ENCODE measurements at places on chromosomes 5 and 9.

DNA sequence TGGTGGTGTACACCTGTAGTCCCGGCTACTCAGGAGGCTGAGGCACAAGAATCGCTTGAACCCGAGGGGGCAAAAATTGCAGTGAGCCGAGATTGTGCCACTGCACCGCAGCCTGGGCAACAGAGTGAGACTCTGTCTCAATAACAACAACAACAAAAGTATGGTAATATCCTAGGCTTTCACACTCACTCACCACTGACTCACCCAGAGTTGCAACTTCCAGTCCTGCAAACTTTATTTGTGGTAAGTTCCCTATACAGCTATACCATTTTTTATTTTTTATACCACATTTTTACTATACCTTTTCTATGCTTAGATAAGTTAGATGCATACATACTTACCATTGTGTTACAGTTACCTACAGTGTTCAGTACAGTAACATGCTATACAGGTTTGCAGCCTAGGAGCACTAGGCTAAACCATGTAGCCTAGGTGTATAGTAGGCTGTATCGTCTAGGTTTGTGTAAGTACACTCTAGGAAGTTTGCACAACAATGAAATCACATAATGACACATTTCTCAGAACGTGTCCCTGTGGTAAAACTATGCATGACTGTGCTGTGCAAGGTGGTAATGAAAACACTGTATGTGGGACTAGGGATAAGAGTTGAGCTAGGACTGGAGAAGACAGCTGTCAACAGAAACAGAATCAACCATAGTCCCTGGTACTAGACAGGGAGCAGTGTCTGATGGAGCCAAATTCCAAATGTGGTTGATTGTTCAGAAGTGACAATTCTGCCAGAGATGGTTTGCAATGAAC is 109.5 kb upstream of the RAD23B start:
- no peak for DNase-seq

- no peak for DNase-seq
These were observed 61.8 kb upstream of the SNX2 start for GRCh38 chr5:122713041-122713440.

- no peak for DNase-seq
These were observed 60.2 kb upstream of the UBTD2 start for GRCh38 chr5:172343741-172344140.

GRCh38 chr5:149935431-149935901 is 9.1 kb downstream of the PDE6A start:
- DNase-seq: no peak

DNA sequence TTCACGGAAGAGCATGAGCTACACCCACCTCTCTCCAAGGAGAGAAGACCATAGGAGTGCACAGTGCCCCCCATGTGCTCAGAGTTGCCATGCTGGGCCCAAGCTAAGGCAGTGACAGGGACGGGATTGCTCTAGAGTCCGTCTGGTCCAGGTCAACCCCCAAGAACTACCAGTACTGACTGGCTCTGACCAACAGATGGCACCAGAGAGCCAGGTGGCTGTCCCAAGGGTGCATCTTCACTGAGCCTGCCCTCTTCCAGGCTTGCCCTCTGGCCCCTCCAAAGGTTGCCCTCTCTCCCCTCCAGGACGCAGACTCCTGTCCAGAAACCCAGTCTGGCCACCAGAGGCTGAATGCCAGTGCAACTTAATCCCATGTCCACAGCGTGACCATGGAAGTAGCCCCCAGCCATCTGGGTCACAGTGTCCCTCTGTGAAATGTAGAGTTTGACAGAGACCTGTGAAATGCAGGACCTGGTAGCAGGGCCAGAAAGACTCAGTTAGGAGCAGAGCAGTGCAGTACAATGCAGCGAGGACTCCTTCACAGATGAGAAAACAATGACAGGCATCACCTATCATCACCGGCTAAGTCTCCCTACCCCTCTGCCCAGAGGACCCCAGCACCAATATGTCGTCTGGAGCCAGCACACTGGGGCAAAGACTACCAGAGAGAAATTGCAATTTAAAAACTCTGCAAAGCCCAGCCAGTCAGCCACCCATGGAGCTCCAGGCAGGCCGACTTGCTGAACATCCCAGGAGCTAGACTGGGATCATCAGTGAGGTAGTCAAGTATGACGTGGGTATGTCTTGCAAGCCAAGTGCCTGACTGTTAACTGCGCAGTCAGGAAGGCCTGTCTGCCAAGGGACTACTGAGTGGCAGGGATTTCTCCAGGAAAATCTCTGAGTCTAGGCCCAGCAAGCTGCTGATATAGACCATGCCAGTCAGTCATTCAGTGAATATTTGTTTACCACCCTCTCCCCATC is 7.7 kb upstream of the SKP1 start:
- DNase-seq: peak; percentile 65

DNA sequence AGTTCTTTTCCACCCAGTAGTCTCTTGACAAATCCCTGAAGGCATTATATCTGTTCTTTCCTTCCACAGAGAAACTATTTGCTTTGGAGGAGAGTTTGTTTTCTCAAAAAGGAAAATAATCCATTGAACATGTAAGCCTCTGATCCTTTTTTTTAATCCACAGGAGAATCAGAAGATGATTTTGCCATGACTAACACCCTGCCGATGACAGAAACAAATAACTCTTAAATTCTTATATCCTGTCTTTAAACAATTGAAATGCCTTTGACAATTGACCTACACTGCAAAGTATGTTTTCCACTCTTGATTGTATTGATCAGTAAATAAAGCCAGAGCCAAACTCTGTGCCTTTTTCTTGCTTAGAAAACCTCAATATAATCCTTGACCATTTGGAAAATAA is 666.4 kb upstream of the CTNND2 start:
- no peak for DNase-seq

DNA sequence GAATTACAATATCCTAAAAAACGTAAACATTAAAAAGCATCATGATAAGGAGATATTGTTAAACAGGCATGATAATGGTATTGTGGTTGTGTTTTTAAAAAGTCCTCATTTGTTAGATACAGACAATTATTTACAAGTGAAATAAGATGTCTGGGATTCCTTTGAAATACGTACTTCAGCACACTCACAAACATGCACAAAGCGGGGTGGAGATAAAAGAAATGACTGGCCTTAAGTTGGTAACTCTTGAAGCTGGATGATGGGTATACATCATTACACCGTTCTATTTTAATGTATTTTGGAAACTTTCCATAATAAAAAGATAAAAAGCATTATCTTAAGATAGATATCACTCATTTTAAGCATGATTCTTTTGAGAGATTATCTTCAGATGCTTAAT is 1.0 kb downstream of the FAM200C start:
- DNase-seq: peak; percentile 20

DNA sequence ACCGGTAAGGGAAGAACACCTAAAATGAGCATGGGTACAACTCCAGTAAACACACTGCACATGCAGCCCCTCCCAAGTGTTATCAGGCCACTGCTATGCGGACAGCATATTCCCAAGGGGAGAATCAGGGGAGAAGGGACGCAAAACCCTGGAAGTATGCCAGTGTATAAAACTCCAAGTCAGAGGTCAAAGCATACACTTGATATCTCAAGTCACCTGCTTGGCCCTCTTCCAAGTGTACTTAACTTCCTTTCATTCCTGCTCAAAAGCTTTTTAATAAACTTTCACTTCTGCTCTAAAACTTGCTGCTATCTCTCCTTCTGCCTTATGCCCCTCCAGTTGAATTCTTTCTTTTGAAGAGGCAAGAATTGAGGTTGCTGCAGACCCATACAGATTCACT is 408.1 kb downstream of the HTR1A start:
- peak; percentile 69 for DNase-seq

- no peak for DNase-seq
These were observed 61.2 kb upstream of the CNOT6 start for GRCh38 chr5:180433032-180433422.

DNA sequence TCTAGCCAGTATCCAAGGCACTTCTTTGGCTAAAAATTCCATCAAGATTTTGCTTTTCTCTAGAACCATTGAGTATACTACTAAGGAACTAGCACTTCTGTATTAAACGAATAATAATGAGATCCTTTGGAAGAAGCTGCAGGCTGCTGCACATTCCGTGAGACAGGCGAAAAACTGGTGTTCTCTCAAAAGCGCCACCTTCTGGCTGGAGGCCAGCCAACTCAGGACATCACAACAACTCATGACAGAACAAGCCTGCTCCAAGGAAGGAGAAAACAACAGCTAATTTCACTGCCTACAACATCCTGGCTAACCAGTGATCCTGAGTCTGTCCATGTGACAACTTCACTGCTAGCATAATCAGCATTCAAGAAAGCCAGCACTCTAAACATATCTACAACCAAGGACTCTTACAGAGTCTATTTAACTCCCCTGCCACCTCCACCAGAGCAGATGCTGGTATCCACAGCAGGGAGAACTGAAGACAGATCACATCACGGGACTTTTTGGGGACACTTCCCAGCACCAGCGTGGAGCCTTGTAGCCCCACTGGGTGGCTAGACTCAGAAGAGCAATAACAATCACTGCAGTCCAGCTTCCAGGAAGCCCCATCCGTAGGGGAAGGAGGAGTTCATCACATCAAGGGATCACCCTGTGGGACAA is 150.5 kb downstream of the YTHDC2 start:
- peak; percentile 68 for DNase-seq

GRCh38 chr5:14406554-14406849 is 175.1 kb upstream of the OTULINL start:
- DNase-seq: no peak

- peak; percentile 22 for DNase-seq
These were observed 57.2 kb upstream of the PPARGC1B start for GRCh38 chr5:149672701-149673476.

- no peak for DNase-seq
These were observed 82.1 kb downstream of the SH3TC2 start for GRCh38 chr5:148980731-148981130.

DNA sequence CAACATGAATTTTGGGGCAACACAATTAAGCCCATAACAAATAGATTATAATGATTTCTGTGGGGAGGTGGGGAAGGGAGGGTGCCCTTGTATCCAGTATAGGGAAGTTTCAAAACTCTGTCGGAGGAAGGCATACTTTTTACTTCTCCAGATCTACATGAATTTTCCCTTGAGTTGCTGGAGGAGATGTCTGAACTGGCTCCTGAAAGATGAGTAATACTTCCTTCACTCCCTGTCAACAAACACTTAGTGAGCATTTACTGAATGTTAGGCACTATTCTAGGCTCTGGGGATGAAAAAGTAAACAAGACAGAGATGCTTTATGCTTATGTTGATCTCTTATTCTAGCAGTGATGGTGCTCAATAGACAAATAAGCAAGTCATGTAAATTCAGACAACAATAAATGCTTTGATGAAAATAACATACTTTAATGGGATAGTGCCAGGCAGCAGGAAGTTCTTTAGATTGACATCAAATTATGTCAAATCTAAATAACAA is 197.9 kb upstream of the ANKH start:
- no peak for DNase-seq

DNA sequence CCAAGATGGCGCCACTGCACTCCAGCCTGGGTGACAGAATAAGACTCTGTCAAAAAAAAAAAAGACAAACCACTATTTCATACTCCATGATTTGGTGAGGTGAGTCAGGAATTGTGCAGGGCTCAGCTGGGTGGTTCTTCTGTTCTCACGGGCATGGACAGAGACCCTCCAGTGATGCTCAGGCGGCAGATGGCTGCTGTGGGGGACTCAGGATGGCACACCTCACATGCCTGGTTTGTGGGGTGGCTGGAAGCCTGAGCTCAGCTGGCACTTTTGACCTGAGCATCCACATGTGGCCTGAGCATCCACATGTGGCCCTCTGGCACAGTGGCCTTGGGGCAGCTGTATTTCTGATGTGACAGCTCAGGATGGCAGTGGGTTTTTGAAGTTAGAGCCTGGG is 217.2 kb downstream of the IRX2 start:
- DNase-seq: no peak

- DNase-seq: peak; percentile 90
These were observed at the start of gene FGFR4 for GRCh38 chr5:177086654-177087397. Gene FGFR4, plus strand, starts transcription at chr5:177086915. Its CDS starts 2,688 bp downstream, at chr5:177089603.

DNA sequence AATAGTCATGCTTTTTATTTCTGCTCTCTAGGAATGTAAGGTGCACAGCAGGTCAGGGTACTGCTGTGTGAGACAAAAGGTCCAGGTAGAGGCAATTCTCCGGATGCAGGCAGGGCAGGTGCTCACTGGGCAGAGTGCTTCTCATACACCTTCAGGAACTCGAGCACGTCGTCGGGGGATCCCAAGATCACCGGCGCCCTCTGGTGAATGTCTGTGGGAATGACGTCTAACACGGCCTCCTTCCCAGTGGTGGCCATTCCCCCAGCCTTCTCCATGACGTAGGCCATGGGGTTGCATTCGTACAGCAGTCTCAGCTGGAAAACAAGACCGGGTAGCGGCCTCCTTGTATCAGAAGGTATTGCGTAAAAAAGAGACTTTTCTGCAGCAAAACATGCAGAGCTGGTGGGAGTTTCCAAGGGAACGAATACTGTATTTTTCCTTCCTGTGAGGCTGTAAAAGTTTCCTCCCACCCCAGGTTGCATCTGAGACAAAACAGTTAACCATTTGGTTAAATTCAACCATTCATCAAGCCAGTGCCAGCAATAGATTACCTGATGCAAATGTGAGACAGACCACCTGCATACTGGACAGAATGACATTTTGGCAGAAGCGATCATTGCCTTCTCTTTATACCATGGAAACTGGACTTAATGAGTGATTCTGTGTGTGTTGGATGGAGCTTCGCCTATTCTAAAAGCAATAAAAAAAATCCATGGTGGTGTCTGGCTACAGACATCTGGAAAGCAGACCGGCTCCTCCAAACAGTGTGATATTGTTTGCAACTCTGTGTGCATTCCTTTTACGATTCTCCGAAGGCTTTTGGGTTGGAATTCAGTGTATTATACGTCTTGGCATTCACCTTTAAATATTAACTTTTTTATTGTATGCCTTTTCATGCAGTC is 9.9 kb upstream of the FBP2 start:
- DNase-seq: peak; percentile 74

- no peak for DNase-seq
These were observed 9.3 kb upstream of the MYOT start for GRCh38 chr5:137858223-137858916.

GRCh38 chr5:133262690-133263089 is 210.9 kb downstream of the HSPA4 start:
- DNase-seq: no peak

- DNase-seq: peak; percentile 77
These were observed 1.1 kb upstream of the MAT2B start for GRCh38 chr5:163504079-163504931.

GRCh38 chr9:88663771-88664419 is 128.9 kb downstream of the NXNL2 start:
- no peak for DNase-seq

DNA sequence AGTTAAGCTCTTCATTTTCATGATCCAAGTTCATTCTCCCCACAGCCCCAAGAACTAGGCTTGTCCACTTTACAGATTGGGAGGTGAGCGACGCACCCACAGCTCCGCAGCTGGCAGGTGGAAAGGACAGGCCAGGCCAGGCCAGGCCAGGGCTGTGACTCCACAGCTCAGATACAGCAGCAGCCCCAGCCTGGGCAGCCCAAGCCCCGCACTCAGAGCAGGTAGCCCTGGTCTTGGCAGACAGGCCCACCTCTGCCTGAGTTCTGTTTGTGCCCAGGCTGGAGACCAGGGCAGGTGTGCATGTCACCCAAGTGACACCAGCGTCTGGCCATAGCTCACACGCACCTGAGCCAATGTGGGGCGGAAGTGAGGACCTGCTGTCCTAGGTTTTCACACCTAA is 124.7 kb downstream of the WNK2 start:
- DNase-seq: no peak

GRCh38 chr5:163434401-163434866 is 3.0 kb upstream of the CCNG1 start:
- DNase-seq: peak; percentile 82

GRCh38 chr5:65434122-65434521 is 47.6 kb downstream of the ADAMTS6 start:
- no peak for DNase-seq

All from NCI-H69 (cell line).